ENCODE measurements at places on chromosomes 13 and 19.
A peak's percentile ranks its signal among the peaks of the same experiment; 100 is the strongest.

DNA sequence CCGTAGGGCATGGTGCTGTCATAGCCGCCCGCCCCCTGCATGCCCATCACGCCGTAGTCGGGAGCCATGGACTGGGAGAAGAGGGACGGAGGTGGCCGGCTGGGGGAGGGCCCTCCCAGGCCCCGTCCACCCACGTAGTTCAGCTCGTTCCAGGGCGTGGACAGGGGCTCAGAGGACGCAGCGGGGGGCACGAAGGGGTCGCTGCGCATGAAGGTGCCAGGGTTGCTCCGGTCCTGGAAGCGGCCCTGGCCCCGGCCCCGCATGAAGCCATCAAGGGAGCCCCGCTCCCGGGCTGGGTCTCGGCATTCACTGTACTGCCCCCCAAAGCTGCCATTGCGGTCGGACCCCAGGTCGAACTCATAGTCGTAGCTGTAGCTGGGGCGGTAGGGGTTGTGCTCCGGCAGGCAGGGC lies 6.7 kb downstream of the AKAP8 start:
- DNase-seq, result no peak

GRCh38 chr13:46354156-46355087 lies 32.6 kb downstream of the RUBCNL start:
- DNase-seq, result peak; percentile 90

GRCh38 chr13:26179344-26179743 lies 42.8 kb downstream of the RNF6 start:
- no peak for DNase-seq

DNA sequence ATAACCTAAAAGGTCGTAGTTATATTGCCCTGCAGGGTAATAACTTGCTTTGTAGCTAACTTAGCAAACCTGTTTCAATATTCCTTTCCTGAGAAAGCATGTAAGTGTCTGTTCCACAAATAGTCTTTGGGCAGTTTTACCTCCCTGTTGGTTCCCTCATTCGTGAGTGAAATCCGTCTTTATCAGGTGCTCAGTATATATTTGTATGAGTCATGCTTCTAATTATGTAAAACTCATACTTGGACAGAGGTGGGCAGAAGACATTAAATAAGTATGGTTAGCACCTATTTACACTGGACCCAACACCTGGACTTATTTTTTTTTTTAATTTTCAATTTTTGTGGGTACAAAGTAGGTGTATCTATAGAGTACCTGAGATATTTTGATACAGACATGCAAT lies 44.9 kb upstream of the MEDAG start:
- DNase-seq, result no peak

DNA sequence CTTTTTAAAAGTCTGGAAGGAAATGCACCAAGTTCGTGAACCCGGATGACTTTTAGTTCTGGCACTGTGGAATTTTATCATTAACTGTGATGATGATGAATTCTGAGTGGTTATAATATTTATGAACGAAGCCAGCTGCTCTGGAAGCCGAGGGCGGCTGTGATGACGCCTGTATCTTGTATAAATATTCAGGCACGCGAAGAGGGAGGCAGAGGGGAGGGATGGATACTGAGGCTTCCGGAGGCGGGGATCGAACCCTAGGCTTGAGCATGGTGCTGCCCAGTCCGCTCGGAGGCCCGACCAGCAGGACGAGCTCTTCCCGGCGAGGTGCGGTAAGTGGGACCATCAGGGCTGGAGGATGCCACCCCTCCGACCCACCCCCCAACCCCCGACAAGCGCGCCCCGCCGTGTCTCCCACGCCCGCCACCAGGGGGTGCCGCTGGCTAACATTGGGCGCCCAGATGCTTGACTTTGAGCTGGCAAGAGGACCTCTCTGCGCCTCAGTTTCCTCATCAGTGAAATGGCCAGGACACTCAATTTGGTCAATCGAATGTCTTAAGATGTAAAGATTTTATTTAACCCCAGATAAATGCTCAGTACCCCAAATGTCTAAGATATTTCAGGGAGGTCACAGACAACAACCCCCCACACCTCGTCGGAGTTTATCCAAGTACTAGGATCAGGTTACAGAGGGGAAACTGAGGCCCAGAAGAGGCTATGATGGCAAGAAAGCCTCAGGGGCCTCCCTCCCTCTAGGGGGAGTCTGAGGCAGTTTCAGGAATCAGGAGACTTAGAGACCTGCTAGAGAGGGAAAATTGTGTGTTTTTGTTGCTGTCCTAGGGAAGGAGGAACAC lies 4.5 kb upstream of the RAB3A start:
- peak; percentile 88 for DNase-seq

DNA sequence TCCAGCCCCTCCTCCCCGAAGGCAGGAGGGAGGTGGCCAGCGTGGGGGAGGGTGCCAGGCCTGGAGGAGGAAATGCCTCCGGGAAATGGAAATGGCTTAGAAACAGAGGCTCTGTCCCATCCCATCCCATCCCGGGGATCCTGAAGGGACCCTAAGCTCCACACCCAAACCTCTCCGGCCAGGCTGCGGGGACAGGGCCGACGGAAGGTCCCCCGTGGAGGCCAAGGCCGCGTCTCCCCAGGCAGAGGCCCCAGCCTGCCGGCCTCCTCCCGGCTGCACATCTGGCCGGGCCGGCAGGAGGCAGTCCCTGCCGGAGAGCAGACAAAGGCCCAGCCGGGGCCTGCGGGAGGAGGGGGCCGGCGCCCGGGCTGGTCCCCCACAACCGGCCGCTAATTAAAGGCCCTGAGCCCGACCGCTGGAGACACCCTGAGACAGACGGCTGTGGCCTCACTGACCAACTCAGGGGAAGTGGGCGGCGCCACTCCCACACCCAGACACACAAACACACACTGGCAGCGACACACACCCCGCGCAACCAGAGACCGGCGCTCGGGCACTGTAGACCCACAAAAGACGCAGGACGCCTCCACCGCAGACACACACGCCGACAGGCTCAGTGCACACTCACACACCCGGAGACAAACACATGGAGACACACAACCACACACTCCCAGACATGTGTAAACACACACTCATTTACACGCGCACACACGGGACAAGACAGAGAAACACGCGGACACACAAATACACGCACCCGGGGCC lies 1.1 kb downstream of the ADAMTS10 start:
- peak; percentile 59 for DNase-seq

DNA sequence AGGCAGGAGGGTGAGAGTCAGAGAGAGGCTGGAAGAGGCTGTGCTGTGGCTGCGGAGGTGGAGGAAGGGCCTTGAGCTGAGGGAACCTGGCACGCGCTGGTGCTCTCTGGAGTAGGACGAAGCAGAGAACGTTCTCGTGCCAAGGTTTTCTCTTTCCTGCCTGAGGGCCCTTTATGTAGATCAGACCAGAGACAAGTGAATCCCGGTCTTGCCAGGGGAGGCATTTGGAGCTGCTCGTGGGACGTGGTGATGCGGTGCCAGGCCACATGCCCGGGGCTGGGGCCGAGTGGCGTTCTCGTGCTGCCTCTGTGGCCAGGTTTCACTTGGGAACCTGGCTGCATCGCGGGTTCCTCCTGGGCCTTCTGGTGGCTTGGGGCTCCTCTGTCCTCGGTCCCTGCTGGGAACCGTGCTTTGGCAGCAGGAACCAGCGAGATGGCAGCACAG lies 54.2 kb downstream of the KDM4B start:
- DNase-seq, result no peak

DNA sequence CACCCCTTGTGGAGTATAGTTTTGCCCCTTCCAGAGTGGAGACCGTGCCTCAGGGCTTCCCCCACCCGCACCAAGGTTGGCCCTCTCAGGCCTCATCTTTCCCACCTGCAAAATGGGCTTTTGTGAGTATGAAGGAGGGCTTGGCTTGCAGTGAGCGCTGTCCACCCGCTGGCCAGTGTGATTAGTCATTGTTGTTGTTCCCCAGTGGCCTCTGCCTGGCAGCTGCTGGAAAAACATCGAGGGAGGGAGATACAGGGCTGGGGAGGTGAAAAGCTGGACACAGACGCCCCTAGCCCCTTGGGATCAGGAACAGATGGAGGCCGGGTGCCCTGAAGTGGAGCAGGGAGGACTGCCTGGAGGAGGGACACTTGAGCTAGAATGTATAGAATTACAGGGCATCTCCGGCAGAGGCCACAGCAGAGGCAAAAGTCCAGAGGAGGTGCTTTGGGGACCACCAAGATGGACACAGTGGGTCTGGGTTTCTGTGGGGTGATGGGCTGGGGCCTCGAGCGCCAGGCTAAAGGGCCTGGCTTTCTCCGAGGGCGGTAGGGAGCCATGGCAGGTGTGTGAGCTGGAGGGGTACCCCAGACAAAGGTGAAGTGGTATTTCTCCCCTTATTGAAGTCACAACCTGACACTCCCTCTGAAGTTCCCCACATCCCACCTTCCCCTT lies 3.9 kb upstream of the IL12RB1 start:
- peak; percentile 22 for DNase-seq

DNA sequence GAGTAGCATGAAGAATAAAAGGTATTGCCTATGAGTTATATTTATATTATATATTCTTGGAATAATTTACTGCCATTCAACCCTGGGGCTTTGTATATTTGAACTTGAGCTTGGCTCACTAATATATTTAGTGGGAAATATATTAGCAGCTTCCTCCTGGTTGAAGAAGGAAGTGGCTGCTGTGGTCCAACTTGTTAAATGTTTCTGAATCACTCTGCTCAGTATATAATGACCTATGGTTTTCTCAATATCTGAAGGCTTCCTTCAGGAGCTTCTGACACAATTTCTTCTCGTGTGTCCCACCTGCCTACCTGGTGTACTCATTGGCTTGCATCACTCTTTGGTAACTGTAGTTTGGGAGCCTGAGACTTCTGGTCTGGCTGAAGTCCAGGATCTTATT lies 646.4 kb downstream of the TBC1D4 start:
- no peak for DNase-seq

DNA sequence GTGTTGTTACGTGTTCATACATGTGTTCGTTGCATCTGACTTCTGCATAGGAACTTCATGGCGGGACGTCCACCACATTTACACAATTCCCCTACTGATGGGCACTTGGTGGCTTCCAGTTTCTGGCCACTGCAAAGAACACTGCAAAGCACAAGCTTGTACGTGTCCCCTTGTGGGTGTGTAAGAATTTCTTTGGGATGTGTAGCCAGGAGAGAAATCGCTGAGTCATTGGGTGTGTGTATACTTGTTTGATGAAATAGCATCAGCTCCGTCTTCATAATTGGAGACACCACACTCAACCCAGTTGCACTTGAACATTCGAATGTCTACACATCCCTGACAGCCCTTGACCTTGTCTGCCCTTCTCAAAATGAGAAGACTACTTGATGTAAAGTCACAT lies 19.2 kb downstream of the KLK5 start:
- DNase-seq, result peak; percentile 17

GRCh38 chr13:67281466-67281865 lies 51.3 kb upstream of the PCDH9 start:
- DNase-seq, result no peak

- no peak for DNase-seq
These were observed 30.8 kb downstream of the TMED1 start for GRCh38 chr19:10805065-10805757.

GRCh38 chr13:24683838-24684599 lies 3.8 kb downstream of the ATP12A start:
- peak; percentile 34 for DNase-seq

- no peak for DNase-seq
These were observed 11.5 kb downstream of the THOP1 start for GRCh38 chr19:2796659-2797266.

DNA sequence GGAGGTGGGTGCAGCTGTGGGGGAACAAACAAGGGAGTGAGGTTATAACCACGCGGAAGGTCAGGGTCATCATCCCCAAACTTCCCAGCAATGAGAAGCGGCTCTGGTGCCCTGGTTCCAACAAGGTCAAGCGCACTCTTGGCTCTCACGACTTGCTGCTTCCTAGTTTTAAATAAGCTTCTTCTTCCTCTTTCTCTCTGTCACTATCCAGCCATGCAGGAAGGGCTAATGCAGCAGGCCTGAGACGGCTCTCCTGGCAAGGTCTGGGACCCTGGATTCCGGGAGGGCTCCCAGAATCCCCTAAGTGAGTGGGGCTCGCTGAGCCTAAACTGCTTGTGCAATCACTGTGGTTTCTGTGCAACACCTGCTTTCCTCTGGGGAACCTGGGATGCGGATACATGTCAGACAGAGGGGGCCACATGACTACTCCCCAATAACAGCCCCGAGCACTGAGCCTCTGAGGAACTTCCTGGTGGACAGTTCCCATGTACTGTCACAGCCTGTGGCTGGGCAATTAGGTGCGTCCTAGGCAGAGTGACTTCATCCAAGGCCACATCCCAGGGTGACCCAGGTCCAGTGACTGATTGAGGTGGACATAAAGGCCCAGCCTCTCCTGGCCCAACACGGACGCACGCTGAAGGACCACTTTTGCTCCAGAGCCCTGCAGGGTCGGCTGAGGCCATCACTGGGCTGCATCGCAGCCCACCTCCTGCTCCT lies 24.2 kb downstream of the VRK3 start:
- DNase-seq, result no peak

GRCh38 chr13:25992076-25992475 lies 59.7 kb downstream of the SHISA2 start:
- no peak for DNase-seq

DNA sequence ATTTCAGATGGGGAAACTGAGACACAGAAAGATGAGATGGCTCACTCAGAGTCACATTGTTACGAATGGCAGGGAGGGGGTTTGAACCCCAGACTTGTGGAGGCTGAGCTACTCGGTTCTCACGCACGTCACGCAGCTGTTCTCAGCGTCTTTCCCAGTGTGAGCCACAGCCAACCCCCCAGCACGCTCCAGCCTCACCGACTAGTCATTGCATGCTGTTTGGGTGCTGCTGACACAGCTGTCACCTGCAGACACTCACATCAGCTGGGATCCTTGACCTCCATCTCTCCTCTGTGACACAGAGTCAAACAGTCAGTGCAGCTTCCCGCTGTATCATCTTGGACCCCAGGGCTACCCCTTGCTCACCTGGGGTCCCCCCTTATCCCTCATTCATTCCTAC lies 2.4 kb upstream of the NCAN start:
- DNase-seq, result no peak
